Iris pigment epithelial cell (primary cell): ENCODE measurements at places on chromosomes 12 and 14.

- DNase-seq, result no peak
These were observed 58.8 kb upstream of the GPR68 start for GRCh38 chr14:91303091-91303923.

GRCh38 chr12:65810036-65810435 is 14.2 kb upstream of the HMGA2 start:
- DNase-seq, result no peak

DNA sequence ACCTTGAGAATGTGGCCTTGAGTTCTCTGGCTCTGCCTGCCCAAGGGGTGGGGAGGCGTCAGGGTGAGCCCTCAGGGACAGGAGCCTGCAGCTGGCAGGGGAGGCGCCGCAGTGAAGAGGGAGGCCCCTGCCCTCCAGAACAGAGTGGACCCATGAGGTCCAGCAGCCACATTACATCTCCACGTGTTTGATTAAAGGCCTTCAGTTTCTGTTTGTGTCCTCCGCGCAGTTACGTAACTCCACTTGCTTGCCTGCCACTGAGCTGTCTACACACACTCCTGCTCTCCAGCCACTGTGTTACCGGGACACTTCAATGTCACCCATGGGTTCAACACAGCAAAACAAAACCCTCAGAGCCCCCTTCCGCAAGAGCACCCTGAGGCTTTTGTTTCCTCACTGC is 70.4 kb downstream of the CHGA start:
- peak; percentile 25 for DNase-seq

DNA sequence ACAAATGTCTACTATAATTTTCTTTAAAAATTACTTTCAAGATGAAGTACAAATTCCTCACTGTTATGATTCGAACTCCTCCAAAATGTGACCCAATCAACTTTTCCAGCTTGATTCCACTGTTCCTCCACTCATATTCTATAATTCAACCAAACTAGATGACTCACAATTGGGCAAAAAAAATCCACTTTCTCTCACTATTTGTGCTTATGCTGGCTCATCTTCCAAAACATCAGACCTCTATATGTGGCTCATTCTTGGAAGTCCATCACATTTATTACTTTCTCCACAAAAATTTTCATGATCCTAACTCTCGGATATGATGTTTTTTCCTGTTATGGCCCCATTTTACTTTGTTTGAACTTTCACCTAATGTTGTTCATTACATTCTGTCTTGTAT is 26.9 kb upstream of the RXYLT1 start:
- no peak for DNase-seq

GRCh38 chr14:71856199-71856919 is 75.9 kb upstream of the RGS6 start:
- DNase-seq, result no peak

DNA sequence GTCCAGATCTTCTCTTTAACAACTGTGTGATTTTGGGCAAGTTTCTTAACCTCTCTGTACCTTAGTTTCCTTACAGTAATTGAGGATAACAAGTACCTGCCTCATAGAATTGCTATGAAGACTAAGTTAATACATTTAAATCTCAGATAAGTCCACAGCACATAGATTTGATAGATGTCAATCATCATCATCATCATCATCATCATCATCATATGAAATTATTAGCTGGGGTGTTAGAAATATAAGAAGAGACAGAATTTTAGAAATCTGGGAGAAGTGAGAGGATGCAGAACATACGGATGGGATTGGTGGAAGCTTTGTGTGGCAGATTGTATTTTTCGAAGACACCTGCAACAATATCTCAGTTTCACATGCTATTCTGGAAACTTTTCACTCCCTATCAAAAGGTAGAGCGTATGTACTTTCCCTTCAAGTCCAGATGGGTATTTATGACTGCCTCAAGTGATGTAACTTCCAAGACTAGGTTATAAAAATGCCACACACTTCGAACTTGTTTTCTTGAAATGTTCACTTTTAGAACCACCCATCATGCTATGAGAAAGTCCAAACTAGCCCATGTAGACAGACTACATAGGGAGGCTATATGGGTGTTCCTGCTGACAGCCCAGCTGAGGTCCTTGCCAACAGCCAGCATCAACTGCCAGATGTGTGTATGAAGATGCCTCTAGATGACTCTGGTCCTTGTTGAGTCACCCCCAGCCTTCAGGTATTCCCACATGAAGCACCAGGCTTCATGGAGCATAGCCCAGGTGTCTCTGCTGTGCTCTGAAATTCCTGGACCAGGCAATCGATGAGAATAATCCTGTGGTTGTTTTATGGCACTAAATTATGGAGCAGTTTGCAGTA is 20.7 kb upstream of the SDR39U1 start:
- DNase-seq, result no peak

DNA sequence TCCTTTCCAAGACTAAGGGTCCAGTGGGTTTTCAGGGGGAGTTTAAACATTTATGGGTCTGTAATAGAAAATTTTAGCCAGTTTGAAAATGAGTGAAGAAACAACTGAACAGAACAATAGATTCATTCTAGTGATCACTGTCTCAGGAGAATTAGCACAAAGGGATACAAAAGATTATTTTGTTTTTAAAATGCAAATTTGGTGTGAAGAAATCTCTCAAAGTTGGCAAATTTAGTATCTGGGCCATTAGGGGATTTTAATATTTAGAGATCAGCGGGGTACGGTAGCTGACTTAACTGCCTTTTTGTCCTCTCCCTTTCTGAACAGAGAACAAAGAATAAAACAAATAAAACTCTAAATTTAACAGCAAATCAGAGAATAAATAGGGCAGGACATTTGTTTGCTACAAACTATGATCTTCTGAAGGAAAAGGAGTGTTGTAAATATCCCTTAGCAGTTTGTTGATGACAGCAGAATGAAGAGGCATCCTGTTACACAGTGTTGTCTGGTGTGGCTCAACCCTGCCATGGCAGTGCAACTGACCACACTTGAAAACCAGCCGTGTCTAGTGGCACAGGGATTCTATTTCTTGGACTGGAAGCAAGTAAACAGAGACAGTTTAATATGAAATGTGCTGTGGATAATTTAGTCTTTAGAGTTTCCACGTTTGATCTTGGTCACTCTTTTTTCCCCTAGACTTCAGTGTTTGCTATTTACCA is 46.3 kb upstream of the LRTM2 start:
- peak; percentile 55 for DNase-seq

GRCh38 chr12:46908936-46909635 is 83.3 kb upstream of the SLC38A4 start:
- no peak for DNase-seq

- no peak for DNase-seq
These were observed 154.9 kb downstream of the KIF26A start for GRCh38 chr14:104293231-104293841.

DNA sequence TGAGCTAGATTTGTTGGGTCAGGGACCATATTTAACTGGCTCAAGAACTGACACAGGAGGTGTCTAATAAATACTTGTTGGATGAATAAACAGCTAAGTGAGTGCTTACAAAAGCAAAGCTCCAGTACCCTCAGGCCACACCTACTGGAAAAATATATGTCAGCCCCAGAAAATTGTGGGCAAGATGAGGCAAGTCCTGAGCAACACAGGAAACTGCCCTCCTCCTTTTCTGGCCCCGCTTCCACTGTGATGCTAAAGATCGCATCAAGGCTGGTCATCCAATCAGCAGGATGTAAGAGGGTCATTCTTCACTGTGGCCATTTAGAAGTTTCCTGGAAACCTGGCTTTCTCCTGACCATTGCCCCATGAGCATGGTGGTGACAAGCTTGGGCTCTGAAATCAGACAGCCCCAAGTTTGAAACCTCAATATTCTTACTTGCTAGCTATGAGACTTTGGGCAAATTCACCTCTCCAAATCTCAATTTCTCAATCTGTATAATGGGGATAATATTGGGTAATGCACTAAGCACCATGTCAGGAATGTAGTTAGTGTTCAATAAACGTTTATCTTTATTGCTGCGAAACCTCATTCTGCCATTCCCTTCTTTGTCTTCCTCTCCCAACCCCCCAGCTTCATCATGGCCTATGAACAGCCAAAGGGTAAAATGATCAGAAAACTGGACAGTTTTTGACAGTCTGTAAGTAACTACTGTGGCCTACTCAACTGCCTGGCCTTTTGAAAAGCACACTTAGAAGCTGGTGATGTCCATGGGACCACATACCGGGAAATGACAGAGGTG is 139.3 kb upstream of the PZP start:
- DNase-seq, result peak; percentile 41

DNA sequence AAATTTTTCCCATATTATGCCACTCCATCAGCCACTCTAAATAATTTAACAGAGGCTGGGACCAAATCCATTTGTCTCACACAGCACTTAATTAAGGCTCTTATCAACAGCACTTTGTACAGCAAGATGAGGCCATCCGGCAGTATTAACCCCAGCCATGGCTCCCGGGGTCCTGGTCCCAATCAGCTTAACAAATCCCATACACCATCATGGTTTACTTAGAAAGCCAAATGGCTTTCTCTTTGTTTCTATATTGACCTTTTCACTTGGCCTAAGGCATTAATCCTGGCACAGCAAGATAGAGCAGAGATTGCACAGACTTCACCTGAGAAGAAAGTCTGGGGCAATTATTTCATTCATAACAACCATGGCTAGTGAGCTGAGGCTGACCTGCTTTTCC is 38.6 kb downstream of the SPTSSA start:
- no peak for DNase-seq

DNA sequence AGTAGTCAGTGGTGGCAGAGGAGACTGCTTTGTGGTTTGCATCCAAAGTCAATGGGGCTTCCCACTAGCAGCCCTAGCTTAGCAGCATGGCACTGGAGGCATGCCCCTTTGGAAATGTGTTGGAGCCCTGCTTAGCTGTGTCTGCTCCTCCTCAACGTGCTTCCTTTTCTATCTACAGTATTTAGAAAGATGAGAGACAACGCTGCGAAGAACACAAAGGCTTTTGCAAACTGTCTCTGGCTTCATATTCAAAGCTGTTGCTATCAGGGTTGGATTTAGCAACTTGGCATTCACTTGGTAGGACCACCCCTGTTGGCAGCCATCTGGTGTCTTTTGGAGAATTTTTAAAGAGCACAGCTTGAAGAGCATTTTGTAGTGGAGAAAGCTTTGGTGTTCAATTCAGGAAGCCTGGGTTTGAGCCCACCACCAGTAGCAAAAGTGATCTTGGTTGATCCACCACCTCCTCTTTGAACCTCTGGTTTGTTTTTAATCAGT is 82.1 kb upstream of the CCDC196 start:
- no peak for DNase-seq

DNA sequence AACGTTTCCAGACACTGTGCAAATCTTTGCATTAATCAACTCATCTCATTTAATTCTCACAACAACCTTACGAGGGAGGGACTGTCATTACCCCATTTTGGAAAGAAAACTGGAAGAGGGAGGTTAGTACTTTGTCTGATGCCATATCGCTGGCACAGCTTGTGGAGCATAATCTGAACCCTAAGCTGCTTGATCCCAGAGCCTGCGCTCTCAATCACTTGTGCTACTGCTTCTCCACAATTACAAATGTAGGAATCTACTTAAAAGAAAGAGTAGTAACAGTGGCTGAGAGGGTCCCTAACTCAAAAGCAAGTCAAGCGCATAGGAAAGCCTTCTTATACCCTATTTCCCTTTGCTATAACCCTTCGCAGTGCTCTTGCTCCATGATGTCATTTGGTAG is 3.2 kb downstream of the EFS start:
- DNase-seq, result no peak

DNA sequence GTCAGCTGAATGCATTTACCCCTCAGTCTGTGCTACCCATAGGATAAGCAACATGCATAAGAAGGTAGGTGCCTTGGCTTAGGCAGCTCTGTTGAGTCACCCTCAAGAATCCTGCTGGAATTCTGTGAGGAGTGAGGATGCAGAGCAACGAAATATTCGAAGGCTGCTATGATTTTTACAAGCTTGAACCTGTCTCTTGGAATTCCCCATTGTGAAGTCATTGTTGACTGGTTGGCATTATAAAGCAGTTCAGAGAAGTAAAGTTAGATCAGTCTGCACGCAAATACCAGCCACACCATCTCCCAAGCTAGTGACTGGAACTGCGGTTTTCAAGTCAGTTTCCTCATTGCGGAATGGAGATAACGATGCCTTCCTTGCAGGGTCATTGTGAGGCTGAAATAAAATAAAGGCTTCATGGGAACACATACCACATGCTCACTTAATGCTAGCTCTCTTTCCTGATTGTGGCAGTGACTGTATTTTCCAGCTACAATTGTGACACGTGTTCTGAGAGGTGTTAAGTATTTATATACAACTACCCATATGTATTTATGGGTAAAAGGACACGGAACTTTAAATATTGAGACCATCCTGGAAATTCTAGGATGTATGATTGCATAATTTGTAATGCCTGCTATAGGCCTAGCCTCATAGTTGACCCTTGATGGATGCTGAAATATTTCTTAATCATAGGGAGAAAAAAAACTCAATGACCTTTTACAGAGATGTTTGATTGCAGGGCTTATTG is 96.7 kb downstream of the ETV6 start:
- DNase-seq, result peak; percentile 63

- no peak for DNase-seq
These were observed 29.1 kb upstream of the NXPH4 start for GRCh38 chr12:57187222-57188089.

DNA sequence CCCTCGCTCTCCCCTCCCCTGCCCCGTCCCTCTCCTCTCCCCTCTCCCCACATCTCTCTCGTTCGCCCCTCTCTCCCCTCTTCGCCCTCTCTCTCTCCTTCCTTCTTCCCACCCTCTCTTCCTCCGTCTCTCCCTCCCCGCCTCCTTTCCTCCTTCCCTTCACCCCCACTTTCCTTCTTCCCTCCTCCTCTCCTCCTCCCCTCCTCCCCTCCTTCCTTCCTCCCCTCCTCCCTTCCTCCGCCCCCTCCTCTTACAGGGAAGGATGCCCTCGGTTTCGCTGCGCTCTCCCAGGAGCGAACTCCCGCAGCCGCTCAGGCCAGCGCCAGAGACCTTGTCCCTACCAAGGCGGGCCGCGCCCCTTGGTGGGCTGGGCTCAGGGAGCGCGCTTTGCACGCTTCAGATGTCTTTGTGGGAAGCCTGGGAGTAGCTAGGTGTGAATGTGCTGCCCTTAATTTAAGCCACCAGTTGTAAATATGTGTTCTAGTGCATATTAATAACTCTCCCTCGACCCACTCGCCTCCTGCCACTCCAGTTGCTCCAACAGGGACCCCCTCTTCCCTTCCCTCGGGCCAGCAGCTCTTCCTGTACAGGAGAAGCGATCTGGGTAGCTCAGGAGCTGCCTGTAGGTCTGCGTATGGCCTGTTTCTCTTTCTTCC is 13.3 kb upstream of the MAP3K9 start:
- DNase-seq, result peak; percentile 33

DNA sequence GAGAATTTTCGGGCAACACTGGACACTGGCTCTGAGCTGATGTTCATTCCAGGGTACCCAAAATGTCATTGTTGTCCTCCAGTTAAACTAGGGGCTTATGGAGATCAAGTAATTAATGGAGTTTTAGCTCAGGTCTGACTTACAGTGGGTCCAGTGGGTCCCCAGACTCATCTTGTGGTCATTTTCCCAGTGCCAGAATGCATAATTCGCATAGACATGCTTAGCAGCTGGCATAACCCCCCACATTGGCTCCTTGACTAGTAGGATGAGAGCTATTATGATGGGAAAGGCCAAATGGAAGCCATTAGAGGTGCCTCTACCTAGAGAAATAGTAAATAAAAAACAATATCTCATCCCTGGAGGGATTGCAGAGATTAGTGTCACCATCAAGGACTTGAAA is 818.9 kb downstream of the TMTC2 start:
- DNase-seq, result no peak
